Activated CD8-positive, alpha-beta T cell treated with anti-CD3 and anti-CD28 coated beads for 36 hours (primary cell): ENCODE measurements at places on chromosomes 12 and 14. TPM values are rescaled to one million over a fixed set of nuclear protein-coding genes. Genes with fewer than 3 reads are reported as not detected.

DNA sequence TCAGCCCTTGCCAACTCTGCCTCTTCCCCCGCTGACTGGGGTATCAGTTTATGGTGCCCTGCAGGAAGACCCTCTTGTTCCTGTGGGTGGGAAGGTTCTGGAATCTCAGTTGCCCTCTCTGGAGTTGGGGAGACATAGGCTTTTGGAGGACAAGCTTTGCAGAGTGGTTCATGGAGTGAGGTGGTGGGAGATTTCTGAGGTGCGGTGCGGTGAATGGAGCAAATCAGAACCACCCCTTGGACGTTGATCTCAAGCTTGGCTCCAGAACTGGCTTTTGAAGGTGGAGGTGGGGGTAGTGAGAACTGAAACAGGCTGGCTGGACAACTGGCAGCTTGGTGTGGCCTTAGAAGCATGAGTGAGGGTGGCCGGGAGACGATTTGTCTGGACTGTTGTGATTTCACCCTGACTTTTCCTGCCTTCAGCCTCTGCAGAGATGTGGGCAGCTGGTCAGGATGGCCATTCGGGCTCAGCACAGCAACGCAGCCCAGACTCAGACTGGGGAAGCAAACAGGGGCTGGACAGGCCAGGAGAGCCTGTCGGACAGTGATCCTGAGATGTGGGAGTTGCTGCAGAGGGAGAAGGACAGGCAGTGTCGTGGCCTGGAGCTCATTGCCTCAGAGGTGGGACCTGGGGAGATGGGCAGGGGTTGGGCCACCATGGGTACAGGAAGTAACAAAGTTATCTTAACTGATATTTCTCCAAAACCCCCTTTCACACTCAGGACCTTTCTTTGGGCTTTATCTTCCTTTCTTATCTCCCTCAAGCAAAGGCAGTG lies 1.1 kb downstream of the SHMT2 start:
- no peak for DNase-seq

GRCh38 chr12:11863988-11864387 lies 206.8 kb upstream of the BCL2L14 start:
- DNase-seq = no peak

DNA sequence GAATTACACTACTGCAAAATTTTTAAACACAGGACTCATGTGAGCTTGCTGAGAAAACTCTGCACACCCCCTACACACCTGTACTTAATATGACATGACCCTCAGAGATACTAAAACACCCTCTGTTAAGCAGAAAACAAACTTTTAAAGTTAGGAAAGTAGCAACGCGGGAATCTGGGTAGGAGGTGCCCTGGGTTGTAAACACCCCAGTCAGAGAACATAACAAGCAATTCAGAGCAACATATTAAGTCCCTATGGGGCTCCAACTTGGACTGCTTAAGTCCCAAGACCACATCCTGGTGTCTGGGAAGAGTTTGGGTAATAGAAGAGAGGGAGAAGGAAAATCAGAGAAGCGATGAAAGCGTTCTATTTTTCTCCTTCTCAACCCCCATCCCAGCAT lies 1.2 kb downstream of the ATF7 start:
- no peak for DNase-seq

- no peak for DNase-seq
Measured at GRCh38 chr14:73492670-73493069, 1.9 kb downstream of the RIOX1 start.

- no peak for DNase-seq
Measured at GRCh38 chr12:109589691-109590245, 16.2 kb downstream of the MVK start.

- DNase-seq = peak; percentile 45
Measured at GRCh38 chr12:53211476-53212381, 4.7 kb upstream of the ITGB7 start.

- DNase-seq = peak; percentile 91
Measured at GRCh38 chr14:100640471-100641273, 53.5 kb upstream of the BEGAIN start.

GRCh38 chr12:124954771-124955170 lies 34.2 kb downstream of the DHX37 start:
- DNase-seq = no peak

DNA sequence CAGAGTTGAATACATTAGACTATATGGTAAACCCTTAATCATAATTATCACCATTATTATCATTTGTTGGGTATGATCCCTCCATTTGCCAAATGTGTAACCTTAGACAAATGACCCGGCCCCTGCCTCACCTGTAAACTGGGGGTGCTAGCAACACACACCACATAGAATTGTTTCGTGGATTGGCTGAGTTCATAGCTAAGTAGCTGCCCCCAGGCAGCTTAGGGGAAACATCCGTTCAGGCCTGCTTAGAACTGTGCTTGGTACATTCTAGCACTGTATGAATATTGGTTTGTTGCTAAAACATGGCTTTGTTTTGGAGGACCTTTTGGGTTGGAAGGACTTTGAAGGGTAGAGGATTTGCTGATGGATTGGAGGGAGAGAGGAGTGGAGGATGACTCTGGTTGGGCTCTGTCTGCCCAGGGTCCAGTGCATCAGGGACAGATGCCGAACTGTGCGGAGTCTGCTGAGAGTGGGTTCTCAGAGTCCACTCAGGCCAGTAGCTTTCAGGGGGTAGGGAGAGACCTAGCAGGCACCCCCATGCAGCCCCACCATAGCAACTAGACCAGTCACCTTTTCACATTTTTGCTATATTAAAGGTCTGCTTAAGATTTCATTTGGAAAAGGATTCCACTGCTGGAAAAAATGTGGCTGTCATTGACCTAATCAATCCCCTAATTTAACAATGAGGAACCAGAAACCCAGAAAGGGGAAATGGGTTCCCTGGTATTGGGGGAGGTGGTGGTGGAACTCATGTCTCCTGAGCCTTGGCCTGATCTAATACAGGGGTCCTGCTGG lies 2.2 kb downstream of the RIN3 start:
- DNase-seq = no peak

- no peak for DNase-seq
Measured at GRCh38 chr12:93376436-93377251, 1.1 kb upstream of the NUDT4 start.

DNA sequence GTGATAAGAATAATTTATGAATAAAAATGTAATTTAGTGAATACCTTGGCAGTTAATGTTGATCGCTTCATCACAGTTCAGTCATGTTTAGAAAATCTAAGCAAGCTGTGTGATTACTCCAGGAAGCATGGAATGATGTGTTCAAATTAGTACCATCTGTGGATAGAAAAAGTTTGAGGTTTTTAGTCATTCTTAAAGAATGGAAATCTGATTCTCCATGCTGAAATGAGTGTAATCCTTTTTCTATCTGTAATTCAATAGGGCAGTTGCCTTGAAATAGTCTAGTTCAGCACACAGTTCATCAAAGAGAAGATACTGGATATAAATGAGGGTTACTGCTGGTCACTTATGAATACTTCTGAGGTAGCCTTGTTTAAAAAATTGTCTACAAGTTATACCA lies 127.2 kb upstream of the MYF6 start:
- no peak for DNase-seq

- DNase-seq = no peak
Measured at GRCh38 chr12:119692410-119692809, 24.5 kb downstream of the PRKAB1 start.

- peak; percentile 89 for DNase-seq
Measured at GRCh38 chr14:50001999-50002925, 109.4 kb downstream of the ARF6 start.

KCNC2 gene
- total RNA-seq = not detected

GALNT4 gene
- 6.4 TPM for total RNA-seq
